ENCODE measurements at places on chromosomes 5 and 9.

DNA sequence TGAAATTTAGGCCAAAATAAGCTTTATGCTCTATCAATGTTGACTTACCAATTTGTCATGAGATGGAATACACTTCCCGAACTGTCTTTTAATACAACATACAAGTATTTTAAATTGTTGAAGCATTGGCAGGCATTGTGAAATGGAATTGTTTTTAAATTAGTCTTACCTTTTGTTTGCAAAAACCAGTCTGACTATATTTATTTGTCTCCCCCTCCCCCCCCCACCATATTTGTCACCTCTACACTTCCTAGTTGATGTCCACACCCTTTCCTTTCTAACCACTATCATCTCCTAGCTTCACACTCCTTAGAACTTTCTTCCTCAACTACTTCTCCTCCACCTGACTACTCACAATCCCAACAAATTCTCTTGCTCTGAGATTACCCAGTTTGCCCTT, 40.9 kb downstream of the FAF2 start:
- DNase-seq: no peak

GRCh38 chr9:14526504-14526903, 166.7 kb downstream of the ZDHHC21 start:
- DNase-seq: no peak

DNA sequence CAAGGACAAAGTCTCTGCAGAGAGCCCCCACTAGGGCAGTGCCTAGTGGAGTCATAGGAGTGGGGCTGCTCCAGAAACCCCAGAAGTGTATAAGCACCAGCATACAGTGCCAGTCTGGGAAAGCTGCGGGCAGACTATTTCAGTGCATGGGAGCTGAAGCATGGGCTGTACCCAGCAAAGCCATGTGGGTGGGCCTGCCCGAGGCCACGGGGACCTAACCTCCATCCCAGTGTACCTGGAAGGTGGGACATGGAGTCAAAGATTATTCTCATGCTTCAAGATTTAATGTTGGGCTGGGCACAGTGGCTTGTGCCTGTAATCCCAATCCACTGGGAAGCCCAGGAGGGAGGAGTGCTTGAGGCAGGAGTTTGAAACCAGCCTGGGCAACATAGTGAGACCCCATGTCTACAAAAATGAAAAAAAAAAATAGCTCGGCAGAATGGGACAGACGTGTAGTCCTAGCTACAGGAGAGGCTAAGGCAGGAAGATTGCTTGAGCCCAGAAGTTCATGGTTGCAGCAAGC, 36.7 kb downstream of the PTPDC1 start:
- no peak for DNase-seq

DNA sequence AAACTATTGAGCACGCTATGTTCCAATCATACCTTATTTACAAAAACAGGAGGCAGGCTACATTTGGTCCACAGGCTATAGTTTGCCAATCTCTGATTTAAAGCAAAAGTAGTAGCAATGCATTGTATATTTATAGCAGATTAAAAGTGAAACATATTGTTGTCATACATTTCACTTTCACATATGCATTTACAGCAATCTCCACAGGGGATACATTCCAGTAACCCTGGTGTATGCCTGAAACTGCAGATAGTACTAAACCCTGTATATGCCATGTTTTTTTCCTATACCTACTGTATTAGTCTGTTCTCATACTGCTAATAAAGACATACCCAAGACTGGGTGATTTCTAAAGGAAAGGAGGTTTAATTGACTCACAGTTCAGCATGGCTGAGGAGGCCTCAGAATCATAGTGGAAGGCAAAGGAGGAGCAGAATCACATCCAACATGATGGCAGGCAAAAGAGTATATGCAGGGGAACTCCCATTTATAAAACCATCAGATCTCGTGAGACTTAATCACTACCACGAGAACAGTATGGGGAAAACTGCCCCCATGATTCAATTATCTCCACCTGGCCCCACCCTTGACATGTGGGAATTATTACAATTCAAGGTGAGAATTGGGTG, 5.9 kb upstream of the CSF1R start:
- no peak for DNase-seq

DNA sequence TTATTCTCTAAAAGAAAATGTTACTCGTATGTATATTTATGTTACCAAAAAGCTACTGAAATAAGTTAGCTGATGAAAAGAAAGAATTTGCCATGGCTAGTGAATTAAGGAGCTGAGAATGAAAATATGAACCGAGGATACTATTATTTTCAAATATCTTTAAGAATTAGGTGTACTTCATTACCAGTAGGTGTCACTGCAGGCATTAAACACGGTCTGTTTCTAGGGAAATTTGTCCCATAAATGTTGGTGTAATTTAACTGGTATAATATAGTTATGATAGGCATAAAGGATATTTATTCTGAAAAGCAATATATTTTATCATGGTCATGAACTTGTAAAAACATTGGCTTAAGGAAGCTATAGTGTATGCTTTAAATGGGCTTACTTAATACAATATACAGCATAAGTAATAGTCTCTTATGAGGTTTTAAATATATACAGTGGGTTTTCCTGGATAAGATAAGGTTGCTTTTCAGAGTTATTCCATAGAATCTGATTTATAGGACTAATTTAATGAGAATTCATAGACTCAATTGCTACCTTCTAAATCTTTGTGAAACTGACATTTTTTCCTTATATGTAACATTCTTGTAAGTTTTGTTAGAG, 72.4 kb upstream of the MPDZ start:
- no peak for DNase-seq

DNA sequence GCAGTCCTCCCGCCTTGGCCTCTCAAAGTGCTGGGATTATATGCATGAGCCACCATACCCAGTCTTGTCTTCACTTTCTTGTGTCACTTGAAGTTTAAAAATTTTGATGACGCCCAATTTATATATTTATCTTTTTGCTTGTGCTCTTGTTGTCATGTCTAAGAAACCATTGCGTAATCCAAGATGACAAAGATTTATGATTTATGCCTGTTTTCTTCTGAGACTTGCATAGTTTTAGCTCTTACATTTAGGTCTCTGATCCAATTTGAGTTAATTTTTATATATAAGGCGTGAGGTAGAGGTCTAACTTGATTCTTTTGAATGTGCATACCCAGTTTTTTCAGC, 18.6 kb downstream of the ANKHD1 start:
- no peak for DNase-seq

DNA sequence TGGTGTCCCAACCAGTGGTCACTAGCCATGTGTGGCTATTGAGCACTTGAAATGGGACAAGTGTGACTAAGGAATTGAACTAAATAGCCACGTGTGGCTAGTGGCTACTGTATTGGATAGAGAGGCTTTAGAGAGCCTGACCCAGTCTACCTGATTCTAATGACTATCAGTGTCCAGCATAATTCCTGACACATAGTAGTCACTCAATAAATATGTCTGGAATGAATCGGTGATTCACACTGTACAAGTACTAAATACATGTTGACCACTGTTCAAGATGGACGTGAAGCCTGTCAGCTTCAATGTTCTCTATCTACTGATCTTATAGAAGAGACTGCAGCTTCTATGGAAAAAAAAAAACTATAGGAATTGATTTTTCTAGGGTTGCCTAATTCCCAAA, 57.7 kb upstream of the MAST4 start:
- no peak for DNase-seq

GRCh38 chr5:72937517-72938061, 18.3 kb upstream of the FCHO2 start:
- DNase-seq: no peak

GRCh38 chr5:108730617-108731340, 16.9 kb upstream of the FER start:
- DNase-seq: no peak

DNA sequence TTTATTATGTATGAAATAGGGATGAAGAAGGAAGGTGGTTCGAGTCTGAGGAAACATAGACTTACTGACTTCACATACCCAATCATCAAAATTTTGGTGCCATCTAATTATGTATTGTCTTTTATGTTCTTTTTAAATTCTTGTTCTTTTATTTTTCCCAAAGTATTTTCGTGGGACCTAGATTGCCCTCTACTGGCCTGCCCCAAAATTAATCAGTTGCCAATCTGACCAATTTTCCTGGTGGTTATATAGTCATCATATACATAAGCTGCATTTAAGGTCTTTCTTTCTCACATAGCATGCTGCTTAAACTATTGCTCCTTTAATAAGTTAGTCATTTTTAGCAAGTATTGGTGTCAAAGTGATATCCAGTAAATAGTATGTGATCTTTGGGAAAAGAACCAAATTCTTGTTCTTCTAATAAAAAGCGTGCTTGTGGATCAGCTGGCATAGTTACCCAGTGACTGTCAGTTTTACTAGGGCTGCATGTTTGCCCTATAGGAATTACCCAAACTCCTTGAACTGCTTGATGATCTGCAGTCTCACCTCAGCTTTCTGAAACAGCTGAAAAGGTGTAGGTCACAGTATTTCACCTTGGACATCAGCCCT, 223.5 kb downstream of the SH3GL2 start:
- no peak for DNase-seq

DNA sequence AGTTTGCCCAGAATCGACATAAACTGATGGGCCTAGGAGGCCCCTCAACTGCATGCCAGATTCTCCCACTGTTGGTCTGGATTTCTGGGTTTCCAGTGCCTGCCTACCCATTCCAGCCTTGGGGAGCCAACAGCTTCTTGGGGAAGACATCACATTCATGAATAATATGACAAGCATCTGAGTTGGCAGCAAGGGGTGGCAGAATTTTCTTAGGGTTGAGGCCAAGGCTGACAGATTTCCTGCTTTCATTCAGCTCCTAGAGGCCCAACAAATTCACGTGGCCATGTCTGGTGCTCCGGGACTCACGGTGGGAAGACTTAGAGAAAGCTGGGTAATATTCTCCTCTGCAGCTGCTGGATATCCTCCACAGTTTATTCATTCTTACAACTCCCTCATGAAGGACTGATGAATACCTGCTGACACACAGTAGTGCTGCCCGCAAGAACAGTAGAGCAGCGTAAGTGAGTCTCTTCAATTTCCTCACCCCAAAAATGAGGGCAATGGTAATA, 305.0 kb upstream of the TNC start:
- DNase-seq: no peak

- no peak for DNase-seq
Measured at GRCh38 chr5:32785611-32786254, 74.6 kb downstream of the NPR3 start.

GRCh38 chr5:123937230-123937629, 425.3 kb downstream of the CSNK1G3 start:
- no peak for DNase-seq

DNA sequence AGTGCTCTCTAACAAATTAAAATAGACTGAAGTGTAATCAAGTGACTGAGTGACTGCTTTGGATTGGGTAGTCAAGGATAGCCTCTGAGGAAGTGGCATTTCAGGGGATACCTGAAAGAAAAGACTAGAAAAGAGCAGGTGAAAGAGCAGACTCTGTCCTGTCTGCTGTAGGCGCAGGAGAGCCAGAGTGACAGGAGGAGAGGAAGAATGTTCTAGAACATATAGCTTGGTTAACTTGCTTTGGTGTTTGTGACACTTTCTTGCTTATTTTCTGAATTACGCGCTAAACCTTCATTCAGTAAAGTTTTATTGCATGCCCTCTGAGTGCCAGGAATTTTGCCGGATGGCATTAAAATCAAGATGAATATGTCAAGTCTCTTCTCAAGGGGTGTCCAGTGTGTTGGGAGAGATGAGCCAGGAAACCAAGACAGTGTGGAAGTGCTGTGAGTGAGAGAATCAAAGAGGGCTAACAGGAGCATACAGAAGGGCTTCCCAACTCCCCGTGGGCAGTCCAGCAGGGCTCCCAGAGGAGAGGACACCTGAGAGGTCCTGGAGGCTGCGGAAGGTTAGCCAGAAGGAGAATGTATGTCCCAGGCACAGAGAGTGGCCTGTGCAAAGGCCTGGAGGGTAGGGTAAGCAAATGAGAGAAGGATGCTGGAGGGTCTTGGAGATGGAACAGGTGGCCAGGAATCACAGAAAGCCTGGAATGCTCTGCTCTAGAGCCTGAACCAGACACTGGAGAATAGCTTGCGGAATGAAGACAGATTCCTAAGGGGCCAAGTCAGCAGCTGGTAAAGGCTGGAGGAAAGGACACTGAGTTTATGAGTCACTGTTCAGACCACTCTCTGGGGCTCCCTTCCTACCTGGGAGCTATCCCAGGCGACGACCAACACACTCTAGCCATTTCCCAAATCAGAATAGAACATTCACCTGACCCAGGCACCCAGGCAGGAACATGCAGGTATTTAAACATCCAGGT, 59.3 kb downstream of the SLC22A5 start:
- no peak for DNase-seq

DNA sequence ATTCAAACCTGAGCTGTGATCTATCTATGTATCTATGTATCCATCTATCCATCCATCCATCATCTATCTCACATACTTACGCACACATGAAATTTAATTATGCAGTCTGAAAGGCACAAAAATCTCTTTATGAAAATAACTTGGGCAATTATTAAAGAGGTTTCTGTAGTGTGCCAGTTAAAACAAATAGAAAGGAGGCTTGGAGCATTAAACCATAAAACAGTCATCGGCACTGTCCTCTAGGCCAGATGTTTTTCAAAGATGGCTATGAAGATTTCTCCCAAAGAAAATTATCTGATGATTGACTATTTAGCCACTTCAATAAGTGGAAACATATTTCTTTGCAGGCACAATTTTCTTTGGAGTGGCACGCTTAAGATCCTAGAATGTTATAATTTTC, 392.5 kb upstream of the RPS23 start:
- no peak for DNase-seq

DNA sequence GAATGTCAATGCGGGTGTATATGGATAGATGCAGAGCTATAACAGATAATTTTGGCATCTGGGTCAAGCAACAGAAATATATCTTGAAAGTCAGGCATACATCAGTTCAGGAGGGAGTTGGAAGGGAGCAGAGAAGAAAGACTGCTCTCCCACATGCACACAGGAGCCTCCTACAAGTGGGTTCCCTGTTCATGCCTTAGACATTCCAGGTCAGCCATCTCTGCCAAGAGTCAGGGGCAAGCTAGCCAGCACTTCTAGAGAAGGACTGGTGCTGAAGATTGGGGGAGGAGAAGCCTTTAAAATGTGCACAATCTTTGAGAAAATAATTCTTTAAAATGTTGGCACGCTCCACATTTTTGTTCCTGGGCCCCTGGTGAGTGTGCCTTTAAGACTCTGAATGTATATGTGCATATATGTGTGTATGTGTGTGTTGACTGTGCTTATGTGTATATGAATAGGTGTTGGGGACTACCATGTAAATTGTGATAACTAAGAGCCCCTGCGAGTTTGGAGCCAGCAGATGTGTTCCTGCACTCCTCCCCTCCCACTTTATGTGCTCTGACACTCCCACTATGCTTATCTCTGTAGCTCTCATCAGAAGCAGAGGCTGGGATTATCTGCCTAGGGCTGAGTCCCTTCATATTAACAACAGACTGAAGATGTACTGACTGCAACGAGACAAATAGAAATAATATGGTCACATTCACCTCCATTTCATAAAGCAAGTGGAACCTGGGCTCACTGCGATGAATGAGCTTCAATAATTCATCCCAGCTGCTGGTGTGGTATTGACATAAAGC, 21.5 kb upstream of the DELE1 start:
- no peak for DNase-seq

DNA sequence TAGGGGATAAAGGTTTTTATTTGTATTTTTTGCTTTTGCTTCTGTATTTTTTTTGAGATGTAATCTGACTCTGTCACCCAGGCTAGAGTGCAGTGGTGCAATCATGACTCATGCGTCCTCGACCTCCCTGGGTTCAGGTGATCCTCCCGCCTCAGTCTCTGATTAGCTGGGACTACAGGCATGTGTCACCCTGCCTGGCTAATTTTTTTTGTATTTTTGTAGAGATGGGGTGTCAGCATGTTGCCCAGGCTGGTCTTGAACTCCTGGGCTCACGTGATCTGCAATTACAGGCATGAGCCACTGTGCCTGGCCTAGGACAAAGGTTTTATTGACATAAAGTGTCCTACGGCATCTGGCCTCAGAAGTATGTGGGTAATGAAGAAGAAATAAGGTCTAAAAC, 297.1 kb upstream of the C9orf72 start:
- no peak for DNase-seq

Data from activated CD8-positive, alpha-beta memory T cell treated with anti-CD3 and anti-CD28 coated beads for 48 hours (primary cell).